ENCODE measurements at places on chromosomes 4 and X.

GRCh38 chr4:70600977-70601376 is 8.9 kb downstream of the AMBN start:
- no peak for DNase-seq

DNA sequence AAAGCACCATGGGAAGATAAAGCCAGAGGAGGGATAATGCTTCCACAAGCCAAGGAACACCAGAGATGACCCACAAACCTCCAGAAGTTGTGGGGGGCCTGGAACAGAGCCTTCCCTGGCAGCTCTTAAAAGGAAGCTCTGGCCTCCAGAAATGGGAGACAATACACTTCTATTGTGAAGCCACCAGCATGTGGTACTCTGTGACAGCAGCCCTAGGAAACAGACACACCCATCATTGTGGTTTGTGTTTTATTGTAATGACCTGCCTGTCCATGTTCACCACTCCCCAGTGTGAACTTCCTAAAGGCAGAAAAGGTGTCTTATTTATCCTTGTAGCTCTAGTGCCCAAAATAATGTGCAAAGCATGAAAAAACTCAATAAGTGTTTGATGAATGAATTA is 264.1 kb upstream of the GATB start:
- DNase-seq: no peak

DNA sequence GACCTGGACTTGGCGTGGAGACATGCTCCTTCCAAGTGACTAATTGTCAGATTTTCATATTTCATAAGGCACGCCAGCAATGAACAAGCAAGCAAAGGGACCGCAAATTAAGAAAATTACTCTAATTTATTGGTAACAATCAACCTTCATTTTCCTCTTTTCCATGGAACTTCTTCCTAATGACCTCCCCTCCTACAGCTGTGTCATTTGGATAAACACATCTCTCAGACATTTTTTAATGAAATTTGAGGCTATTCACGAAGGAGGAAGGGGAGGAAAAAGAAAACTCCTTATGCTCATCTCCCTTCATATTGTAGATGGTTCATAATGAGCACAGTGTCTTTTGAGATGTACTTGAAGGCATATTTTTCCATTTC is 38.6 kb upstream of the TLR3 start:
- no peak for DNase-seq

- DNase-seq: no peak
Measured at GRCh38 chrX:48520455-48520854, 1.2 kb upstream of the EBP start.

GRCh38 chr4:80362578-80363181 is 27.1 kb downstream of the CFAP299 start:
- peak; percentile 4 for DNase-seq

GRCh38 chr4:65917486-65917885 is 247.2 kb upstream of the EPHA5 start:
- DNase-seq: no peak

- DNase-seq: no peak
Measured at GRCh38 chrX:28613558-28613957, 26.3 kb downstream of the IL1RAPL1 start.

- no peak for DNase-seq
Measured at GRCh38 chr4:92520563-92520962, 216.8 kb downstream of the GRID2 start.

DNA sequence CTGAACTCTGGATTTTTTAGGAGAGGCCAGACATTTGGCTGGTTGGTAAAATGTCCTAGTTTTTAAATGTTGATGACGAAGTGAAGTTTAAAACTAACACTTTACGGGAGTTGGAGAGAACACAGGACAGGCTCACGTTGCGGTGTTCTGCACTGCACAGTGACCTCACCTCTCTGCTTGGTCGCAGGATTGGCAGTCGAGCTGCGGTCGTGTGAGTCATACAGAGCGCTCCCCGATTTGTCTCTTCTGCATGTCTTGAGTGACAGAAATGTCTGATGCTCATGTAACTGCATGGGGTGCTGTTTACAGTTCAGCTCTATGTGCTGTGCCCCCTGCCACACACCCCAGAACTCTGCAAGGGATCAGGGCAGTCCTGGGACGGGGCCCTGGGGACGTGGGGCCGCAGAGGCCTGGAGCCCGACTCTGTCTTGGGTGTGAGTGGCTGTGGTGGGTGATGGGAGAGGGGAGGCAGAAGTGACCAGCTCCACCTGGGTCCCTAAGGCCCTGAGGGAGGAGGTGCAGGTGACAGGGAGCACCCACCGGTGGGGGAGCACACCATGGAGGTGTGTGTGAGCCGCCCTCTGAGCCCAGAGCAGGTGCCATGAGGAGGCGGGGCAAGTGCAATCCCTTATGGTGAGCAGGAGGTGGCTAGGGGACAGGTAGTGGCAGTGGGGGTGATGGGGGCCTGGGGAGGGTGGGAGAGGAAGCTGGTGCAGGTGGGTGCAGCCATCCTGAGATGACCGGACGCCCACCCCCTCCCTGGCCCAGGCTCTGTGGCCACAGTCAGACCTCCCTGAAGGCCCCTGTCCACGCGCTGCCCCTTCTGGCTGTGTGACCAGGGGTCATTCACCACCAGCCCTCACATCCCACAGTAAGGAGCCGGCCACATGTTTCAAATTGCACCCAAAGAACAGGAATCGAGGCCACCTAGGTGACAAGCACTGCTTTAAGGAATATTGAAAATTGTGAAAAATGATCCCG is 77.9 kb upstream of the ADRA2C start:
- no peak for DNase-seq

- DNase-seq: no peak
Measured at GRCh38 chr4:177266506-177266905, 43.2 kb upstream of the NEIL3 start.

GRCh38 chr4:159248384-159249178 is 145.7 kb downstream of the RAPGEF2 start:
- no peak for DNase-seq

DNA sequence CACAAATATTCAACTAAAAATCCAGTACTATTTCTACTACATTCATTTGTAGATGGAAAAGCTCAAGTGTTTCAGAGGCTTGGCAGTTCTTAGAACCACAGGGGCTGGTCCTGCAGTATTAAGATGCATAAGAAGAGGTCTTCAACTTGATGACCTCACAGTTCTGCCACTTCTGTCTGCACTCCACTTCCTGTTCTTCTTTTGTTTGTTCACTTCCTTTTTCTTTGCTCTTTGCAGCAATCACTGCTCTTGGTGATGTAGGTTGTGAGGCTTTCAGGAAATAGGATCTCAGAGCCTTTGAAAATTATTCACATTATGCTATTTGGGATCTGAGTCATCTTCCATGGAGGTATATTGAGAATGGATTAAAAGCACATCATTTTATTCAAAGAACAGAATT is 602.0 kb upstream of the CPEB2 start:
- DNase-seq: no peak

DNA sequence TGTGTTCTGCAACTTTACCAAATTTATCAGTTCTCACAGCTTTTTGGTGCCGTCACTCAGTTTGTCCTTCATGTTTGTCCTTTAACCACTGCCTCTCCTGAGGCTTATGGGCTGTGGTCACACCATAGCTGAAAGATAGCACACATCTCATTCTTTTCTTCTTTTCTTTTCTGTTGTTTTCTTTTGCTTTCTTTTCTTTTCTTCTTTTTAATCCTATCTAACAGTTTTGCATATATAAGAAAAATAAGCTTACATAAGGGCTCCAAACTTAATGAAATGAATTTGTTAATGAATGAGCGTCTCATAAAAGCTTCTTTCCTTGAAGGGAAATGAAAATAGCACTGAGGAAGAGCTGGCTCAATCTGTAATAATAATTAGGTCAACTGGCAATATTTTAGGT is 1061.2 kb downstream of the PCDH18 start:
- no peak for DNase-seq

DNA sequence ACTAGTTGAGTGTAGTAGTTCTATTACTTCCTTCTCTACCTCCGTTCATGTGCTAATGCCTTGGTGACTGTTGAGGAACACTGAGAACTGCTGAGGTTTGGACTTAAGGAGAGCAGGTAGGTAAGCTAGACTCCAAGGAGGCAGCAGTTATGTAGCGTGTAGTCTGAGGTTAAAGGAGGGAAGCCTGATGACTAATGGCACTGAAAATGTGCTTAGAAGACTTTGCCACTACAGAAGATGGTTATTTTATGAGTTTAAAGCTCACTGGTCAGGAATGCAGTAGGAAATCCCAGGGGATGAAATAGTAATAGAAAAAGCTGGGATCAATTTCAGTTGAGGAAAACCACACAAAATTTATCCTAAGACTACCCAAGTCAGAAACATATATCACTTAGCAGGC is 1077.3 kb downstream of the RAPGEF2 start:
- DNase-seq: no peak

DNA sequence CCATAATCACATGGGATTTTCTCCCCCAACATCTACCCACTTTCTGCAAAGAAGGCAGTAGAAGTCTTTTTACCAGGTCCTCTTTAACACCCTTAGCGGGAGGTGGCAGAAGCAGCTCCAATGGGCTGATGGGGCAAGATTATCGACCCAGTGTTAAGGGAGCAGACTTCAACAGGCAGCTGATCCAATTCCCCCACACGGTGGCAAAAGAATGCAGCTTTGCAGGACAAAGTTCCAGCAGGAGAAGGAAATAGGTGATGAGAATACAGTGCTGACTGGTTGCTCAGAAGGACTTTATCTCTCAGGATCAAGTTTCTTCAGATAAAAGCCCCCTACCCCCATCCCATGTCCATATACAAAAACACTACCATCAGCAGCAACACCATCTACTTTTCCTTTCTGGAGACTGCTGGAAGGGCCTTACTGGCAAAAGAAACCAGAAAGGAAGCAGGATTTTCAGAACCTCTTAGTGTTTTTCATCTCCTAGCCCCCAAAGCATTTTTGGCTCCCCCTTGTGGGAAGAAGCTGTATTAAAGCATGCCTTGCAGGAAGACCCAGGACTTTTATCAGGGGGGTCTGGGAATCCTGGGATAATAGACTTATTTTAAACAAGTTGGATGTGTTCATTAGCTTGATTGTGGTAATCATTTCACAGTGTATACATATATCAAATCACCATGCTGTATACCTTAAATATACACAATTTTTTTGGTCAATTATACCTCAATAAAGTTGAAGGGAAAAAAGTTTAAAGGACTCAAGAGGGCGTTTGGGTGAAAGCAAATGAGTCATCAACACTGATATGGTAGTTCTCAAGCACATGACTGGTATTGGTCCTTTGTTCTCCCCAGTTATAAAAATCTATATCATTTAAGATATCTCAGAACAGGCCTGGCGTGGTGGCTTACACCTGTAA is 146.4 kb downstream of the GPC3 start:
- no peak for DNase-seq

DNA sequence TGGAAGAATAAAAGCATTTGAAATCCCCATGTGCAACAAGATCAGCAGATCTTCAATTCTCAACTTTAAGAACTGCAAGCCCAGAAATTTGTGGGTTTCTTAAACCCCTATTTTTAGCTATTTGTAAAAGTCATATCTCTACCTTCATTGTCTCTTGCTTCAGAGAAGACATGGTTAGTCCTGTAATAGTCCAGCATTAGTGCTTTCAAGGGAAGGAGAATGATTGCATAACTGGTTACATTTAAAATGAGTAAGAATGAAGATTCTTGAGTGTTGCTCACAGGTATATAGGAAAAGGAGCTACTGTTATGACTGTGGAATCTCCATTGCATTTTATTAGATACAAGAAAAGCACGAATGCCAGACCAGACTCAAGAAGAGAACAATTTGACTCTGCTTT is 84.0 kb downstream of the CCSER1 start:
- DNase-seq: no peak

Measured in stimulated activated CD4-positive, alpha-beta T cell treated with anti-CD3 and anti-CD28 coated beads, Interleukin-1b, Interleukin-23, amount 100 ng/mL, for 1 hour (primary cell).